Muscle of arm (tissue), 14 donors: ENCODE measurements at places on chromosomes 1 and 21.
A peak's percentile ranks its signal among the peaks of the same experiment; 100 is the strongest.

GRCh38 chr1:6998267-6998666 is 213.0 kb downstream of the CAMTA1 start:
- no peak for DNase-seq

GRCh38 chr1:25699500-25700143 is 83.0 kb downstream of the MAN1C1 start:
- no peak for DNase-seq

- DNase-seq: no peak
Observed at GRCh38 chr1:215079456-215079855, 3.1 kb upstream of the KCNK2 start.

DNA sequence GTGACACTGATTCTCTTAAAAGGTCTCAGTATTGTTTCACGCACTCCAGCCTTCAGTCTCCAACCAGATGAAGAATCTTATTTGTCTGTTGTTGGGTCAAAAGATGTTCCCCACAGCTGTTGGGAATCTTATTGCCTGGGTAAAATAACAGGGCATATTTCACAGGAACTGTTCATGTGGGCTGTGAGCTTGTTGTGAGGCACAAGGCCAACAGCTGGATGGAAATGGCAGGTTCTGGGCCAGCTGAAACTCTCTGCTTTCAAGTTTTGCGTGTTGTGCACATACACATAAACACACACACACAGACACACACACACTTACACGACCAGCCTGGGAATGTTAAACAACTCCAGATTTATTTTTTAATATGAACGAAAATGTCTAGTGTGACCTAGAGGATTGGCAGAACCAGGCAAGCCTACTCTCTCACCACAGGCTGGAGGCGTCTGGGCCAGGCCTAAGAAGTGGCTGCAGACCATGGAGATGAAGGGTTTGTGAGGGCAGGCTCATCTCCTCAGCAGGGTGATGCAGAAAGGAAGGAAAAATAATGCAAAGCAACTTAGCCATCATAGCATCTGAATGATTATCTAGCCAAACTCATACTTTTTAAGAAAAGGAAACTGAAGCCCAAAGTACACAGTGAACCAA is 357.0 kb downstream of the TTLL7 start:
- DNase-seq: peak; percentile 51

- DNase-seq: no peak
Observed at GRCh38 chr1:33460144-33460543, 12.3 kb upstream of the ZSCAN20 start.

- no peak for DNase-seq
Observed at GRCh38 chr1:114314098-114314497, 160.4 kb upstream of the SYT6 start.

GRCh38 chr1:179476484-179476883 is 99.3 kb downstream of the NPHS2 start:
- DNase-seq: no peak

DNA sequence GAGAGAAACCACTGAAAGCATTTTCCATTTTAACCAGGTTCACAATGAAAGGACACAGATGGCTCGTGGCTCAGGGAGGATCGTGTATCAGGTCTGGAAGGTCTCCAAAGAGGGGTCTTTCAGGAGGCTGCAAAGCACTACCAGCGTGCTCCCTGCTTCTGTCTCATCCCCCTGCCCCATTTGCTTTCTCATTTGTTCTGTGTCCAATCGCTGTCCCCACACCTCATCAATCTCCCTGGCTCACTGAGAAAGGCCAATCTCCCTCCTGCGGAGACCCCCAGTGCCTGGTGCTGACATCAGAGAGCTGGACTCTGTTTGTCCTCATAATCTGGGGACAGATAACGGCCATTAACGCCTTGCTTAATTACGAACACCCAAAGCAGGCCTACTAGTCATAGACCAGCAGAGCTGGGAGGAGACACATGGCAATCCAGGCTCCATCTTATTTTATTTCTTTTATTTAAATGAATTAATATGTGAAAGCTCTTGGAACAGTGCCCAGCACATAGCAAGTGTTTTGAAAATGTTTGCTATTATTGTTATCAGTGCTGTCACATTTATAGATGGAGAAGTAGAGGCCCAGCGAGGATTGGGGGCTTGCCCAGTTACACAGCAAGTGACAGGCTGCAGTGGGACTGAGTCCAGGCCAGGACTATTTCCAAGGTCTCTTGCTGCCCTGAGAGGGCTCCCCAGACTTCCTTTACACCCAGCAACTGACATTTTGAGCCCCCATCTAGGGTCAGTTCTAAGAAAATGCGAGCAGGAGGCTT is 341.0 kb upstream of the USP24 start:
- no peak for DNase-seq

- DNase-seq: no peak
Observed at GRCh38 chr1:228224198-228225164, 16.6 kb downstream of the OBSCN start.

DNA sequence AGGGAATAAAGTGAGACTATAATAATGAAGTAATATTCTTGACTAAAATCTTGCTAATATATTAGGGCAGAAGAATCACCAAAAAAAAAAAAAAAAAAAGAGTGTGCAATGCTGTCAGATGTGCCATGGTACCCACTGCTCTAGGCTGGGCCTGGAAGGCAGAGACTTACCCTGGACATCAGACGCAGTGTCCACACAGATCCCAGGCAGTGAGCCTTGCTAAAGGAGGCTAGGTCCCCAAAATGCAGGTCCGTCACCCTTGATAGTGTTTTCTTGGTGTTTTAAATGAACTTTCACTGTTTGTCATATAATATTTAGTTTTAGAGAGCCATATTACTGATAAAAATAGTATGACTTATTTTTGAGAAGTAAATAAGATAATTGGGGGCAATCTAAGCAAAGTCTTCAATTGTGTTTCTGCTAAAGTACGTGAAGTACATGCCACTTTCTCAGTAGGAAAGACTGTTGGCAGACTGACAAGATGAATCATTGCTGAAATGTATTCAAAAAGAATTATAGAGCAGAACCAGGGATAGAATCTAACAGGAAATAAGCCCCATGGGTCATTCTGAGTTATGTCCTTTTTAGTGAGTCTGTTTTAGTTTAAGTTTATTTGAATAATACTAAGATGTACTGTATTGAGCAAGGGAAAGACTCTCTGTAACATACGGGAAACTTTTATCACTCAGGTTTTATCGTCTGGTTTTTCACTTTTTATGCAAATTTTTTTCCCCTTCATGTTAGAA is 74.6 kb upstream of the PDC start:
- DNase-seq: peak; percentile 71

DNA sequence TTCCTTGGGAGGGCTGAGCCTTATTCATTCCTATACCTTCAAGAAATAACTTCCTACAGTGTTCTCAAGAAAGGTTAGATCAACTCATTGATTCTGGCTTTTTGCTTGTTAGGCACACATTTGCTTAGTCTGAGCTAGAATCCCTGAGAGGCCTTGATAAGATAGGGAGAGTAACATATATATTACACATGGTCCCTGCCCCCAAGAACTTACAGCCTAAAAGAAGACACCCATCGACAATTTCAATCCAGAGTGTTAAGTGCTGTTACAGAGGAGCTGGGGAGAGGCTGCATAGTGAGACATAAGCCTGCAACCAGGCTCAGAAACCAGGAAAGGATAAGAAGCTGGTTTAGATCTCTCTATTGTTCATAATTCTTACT is 68.7 kb downstream of the PLPP3 start:
- DNase-seq: no peak

GRCh38 chr21:43825936-43826622 is 36.7 kb downstream of the RRP1 start:
- DNase-seq: no peak

DNA sequence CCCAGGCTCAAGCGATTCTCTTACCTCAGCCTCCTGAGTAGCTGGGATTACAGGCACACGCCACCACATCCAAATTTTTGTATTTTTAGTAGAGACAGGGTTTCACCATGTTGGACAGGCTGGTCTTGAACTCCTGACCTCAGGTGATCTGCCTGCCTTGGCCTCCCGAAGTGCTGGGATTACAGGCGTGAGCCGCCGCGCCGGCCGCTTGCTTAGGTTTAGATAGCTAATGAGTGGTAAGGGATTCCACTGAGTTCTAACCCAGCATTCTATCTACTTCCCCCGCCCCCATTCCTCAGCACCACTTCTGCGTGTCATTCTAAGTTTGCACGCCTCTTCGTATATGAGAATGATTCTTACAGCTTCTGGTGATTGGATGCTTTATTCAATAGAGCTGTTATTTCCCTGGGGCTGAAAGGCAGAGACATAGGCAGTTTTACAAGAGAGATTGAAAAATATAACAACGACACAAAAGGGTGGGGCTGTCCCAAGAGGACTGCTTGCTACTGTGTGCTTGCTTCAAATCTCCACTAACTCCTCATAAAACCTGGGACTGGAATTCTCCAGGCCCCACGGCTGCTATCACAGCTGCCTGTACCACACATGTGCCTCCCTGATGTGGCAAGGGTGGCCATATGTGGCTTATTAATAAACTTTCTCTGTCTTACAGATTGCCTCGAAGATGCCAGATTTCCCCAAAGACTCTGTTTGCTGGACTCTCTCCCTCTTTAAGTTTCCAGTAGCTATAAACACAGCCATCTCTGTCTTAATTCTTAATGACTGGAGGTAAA is 23.7 kb upstream of the GREM2 start:
- no peak for DNase-seq

- no peak for DNase-seq
Observed at GRCh38 chr1:115668579-115668978, 26.8 kb downstream of the VANGL1 start.

DNA sequence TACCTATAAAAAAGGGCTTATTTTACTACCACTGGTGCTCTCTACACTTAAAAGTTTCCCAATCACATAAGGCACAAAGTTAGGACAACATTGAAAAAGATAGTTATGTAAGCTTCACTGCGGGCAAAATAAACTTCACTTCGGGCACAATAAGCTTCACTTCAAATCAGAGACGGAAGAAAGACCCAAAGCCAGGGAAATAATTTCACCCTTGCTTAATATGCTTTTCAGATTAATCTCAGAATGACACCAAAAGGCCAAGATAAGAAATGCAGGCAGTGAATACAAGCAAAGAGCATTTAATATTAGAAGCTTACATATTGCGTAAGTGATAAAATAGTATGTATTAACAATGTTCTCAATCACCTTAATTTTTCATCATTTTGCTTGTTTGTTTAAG is 444.2 kb downstream of the SETD4 start:
- peak; percentile 23 for DNase-seq

GRCh38 chr1:225950905-225951497 is 10.0 kb upstream of the LEFTY2 start:
- no peak for DNase-seq

DNA sequence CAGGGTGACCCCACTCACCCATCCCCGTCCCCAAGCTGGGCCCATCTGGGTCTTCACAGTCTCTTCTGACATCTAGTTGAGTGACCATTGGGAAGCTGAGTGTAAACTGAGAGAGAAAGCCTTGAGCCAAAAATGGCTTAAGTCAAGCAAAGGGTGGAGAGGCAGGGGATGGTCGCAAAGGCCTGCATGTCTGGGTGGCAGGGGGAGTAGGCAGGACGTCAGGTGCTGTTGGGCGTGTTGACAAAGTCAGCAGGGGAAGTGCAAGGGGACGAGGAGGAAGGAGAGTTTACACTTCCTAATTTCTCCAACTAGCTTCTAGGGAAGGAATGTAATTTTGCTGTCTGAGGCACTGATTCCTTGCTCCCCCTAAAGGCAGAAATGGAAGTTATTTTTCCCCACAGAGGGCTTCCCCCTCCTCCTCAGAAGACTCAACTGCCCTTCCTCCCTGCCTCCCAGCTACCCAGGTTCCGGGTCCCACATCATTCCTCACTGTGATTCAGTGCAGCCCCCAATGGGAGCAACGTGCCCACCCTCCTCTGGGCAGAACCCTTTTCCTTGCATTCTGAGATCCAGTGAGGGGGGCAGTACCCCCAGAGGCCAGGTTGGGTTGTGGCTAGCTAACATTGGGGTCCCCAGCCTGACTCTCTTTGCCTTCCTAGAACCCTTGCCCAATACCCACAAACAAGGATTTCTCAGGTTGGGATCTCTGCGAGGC is 1.2 kb upstream of the ADORA1 start:
- no peak for DNase-seq

DNA sequence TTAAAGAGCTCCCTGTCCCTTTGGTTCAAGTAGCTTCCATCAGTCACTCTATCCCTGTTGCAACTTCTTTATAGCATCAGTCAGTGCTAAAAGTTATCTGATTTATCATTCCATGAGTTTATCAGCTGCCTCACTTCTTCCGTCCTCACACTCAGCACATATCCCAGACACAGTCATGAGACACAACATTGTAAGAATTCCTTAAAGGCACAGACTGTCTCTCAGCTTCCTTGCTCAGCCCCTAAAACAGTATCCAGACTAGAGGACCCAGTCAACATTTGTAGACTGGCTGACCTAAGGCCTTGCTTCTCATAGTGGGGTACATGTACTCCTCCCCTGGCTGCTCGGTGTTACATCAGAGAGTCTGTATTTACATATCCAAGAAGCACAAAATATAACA is 164.9 kb upstream of the ADGRL2 start:
- DNase-seq: no peak

- DNase-seq: no peak
Observed at GRCh38 chr1:64087768-64088167, 115.7 kb upstream of the UBE2U start.

DNA sequence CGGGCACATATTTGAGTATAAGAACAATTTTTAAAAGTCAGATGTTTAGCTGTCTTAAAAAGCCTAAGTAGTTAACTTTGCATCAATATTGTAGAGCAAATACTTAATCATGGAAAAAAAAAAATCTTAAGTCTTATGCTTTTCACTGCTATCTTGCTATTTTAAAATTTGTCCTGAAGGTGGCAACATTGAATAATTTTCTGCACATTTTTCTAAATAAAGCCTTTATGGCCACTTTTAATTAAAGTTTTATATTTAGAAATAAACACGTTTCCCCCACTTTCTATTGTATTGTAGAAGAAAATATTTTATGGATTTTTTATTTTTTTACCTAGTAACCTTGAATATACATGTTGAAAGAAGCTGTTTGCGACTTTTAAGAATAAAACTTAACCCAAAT is 198.8 kb downstream of the AMY1C start:
- DNase-seq: no peak
